ENCODE measurements at places on chromosomes 12 and 14. TPM values are rescaled to one million over a fixed set of nuclear protein-coding genes. Genes with fewer than 3 reads are reported as not detected.
A peak's percentile ranks its signal among the peaks of the same experiment; 100 is the strongest.

DNA sequence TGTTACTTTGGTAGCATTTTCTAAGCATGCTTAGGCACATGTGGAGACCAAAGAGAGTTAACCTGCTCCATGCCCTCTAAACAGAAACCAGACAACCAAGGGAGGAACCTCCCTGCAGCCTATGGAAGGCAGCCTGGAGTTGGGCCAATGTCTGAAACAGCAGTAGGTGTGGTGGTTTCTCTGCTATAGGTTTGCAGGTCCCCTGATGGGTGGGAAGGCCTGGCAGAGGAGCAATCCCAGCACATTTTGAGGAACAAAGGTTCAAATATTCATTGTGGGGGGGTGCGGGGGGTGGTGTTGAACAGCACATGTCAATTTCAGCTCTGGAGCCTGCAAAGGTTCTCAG, 65.4 kb downstream of the DACT1 start:
- no peak for DNase-seq

GRCh38 chr12:124774054-124774461, 89.6 kb downstream of the SCARB1 start:
- peak; percentile 41 for DNase-seq

GRCh38 chr12:45256721-45257120, 40.8 kb downstream of the ANO6 start:
- no peak for DNase-seq

DNA sequence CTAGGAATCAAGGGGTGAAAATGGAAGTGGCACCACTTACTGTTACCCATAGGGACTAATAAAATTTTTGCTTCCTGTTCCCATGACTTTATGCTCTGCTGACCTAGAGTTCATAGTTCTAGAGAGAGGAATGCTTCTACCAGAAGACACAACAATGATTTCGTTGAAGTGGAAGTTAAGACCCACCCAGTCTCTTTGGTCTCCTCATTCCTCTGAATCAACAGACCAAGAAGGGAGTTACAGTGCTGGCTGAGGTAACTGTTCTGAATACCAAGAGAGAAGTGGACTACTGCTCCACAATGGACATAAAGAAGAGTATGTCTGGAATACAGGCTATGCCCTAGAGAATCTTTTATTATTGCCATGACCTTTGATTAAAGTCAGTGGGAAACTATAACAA, 23.5 kb upstream of the DYRK2 start:
- no peak for DNase-seq

The ACTR6 gene
- 29.5 TPM for total RNA-seq

The PTPRB gene
- total RNA-seq: not detected
